ENCODE measurements at places on chromosomes 3 and 15.

DNA sequence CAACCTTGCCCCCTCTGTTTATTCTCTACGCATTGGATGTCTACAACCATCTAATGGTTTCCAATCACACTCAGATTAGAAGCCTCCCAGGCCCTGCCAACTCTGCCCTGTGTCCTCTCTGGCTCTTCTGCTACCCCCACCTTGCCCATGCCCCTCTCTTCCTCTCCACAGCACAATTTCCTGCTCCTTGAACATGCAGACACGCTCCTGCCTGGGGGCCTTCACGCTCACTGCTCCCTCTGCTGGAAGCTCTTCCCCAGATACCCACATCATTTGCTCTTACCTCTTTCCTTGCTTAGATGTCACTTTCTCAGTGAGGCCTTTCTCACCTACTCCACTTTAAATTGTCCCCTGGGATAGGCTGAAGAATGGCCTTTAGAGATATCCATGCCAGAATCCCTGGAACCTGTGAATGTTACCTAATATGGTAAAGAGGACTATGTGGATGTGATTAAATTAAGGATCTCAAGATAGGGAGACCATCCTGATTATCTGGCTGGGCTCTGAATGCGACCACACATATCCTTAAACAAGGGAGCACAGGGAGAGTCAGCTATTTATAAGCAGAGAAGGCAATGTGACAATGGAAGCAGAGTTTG lies 9.9 kb downstream of the KY start:
- H3K27ac ChIP-seq = no peak overlapping the region
- H3K4me1 ChIP-seq = peaks cover 42% of the 10 kb centered on the region
- no peaks in the 10 kb centered on the region for H3K36me3 ChIP-seq
- H3K4me3 ChIP-seq = no peak overlapping the region
- no peak for DNase-seq
- H3K27me3 ChIP-seq = no peaks in the 10 kb centered on the region

- H3K36me3 ChIP-seq = no peaks in the 10 kb centered on the region
- no peaks in the 10 kb centered on the region for H3K4me1 ChIP-seq
- H3K4me3 ChIP-seq = no peak overlapping the region
Observed at GRCh38 chr3:13296662-13297061, 123.5 kb downstream of the NUP210 start.

GRCh38 chr3:101542957-101543356 lies 18.7 kb upstream of the TRMT10C start:
- no peak overlapping the region for H3K27ac ChIP-seq
- no peak for DNase-seq
- no peaks in the 10 kb centered on the region for H3K27me3 ChIP-seq
- no peaks in the 10 kb centered on the region for H3K36me3 ChIP-seq

DNA sequence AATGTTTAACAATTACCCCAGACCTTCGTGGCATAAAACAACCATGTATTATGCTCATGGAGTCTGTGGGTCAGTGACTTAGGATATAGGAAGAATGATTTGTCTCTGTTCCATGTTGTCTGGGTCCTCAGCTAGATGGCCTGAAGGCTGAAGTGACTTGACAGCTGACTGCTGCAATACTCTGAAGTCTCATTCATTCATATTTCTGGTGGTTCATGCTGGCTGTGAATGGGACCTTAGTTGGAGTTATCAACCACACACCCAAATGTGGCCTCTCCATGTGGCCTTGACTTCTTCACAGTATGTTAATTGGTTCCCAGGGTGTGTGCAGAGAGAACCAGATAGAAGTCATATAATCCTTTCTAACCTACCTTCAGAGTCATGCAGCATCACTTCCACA lies 145.1 kb upstream of the BFSP2 start:
- no peaks in the 10 kb centered on the region for H3K36me3 ChIP-seq
- H3K27ac ChIP-seq = no peak overlapping the region
- H3K4me3 ChIP-seq = no peak overlapping the region
- H3K27me3 ChIP-seq = no peaks in the 10 kb centered on the region
- DNase-seq = no peak

- H3K27me3 ChIP-seq = no peaks in the 10 kb centered on the region
- H3K4me3 ChIP-seq = no peak overlapping the region
- peak overlapping the region; percentile 17 for H3K27ac ChIP-seq
- peaks cover 62% of the 10 kb centered on the region for H3K4me1 ChIP-seq
- peaks cover 74% of the 10 kb centered on the region for H3K36me3 ChIP-seq
Observed at GRCh38 chr15:89127054-89127702, 38.9 kb downstream of the ABHD2 start.

Measured in heart right ventricle (tissue), 16 donors.